ENCODE measurements at places on chromosomes 7 and 10. TPM values are rescaled to one million over a fixed set of nuclear protein-coding genes. Genes with fewer than 3 reads are reported as not detected.

Gene PPP1R17
- not detected for total RNA-seq

GRCh38 chr10:24213266-24213665 lies 4.3 kb downstream of the KIAA1217 start:
- no peak for DNase-seq

GRCh38 chr7:102431617-102432298 lies 1.6 kb upstream of the ORAI2 start:
- peak; percentile 16 for DNase-seq

- DNase-seq = no peak
These were observed 834.3 kb upstream of the C7orf33 start for GRCh38 chr7:147756300-147756699.

DNA sequence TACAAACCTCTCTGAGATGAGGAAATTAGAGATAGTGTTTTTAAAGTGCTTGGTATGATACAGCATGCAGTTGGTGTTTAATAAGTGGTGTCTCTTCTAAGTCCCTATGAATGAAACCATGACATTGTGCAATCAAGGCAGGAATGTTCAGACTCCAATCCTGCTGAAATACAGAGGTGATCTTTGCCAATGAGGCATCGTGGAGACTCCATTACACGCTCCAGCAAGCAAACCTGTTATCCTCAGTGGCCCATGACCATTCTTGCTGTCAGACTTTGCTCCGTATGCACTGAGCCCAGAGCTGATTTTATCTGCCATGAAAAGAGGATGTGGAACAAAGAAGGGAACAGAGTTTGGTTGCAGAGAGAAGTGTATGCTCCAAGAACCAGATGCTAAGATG lies 47.3 kb downstream of the CDHR3 start:
- DNase-seq = no peak

Measured in mammary epithelial cell (primary cell).